Cardiac fibroblast (primary cell): ENCODE measurements at places on chromosomes 7 and 10.

DNA sequence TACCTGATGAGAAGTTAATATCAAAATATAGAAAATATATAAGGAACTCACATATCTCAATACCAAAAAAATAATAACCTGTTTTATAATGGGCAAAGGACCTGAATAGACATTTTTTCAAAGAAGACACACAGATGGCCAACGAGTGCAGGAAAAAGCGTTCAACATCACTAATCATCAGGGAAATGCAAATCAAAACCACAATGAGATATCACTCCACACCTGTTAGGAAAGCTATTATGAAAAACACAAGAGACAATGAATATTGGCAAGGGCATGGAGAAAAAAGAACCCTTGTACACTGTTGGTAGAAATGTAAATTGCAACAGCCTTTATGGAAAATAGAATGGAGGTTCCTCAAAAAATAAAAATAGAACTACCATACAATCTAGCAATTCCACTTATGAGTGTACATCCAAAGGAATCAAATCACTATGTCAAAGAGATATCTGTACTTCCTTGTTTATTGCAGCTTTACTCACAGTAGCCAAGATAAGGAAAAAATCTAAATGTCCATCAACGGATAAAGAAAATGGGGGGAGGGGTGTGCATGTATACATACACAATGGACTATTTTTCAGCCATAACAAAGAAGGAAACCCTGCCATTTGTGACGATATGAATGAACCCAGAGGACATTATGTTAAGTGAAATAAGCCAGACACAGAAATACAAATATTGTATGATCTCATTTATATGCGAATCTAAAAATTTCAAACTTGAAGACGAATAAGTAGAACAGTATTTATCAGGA, 3.6 kb upstream of the ALOX5 start:
- no peak for DNase-seq

- DNase-seq, result no peak
These were observed 26.1 kb upstream of the BHLHA15 start for GRCh38 chr7:98185101-98185500.

GRCh38 chr10:85510682-85511081, 855.9 kb downstream of the GRID1 start:
- DNase-seq, result no peak

DNA sequence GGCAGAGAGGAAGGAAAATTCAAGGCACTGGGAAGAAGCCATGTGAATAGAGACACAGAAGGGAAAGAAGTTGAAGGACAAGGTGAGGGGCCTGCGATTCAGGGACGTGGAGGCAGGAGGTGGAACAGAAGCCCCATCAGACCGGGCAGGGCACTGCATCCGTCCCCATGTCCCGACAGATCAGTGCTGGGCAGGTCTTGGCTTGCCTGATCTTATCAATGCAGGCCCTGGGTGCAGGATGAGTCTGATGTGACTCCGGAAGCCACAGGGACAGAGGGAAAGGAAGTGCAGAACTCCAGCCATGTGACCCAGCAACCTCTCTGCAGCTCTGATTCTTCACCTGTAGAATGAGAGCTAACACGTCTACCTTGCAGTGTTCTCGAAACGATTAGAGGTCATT, 136.2 kb upstream of the CTBP2 start:
- no peak for DNase-seq

DNA sequence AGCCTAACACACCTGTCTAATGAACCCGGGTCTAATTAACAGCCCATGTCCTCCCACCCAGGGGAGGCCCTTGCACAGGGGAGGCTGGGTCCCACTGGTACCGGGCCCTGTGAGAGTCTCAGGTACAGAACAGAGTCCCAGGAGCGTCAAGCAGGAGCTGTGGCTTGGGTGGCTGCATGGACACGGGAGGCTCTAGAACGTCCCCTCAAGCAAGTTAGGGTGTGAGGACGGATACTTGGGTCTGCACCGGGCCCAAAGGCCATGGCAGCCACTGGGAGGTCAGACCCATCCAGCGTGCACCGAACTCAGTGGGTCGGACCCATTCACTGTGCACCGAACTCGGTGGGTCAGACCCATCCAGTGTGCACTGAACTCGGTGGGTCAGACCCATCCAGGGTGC, 309.7 kb downstream of the DNAJB6 start:
- no peak for DNase-seq

DNA sequence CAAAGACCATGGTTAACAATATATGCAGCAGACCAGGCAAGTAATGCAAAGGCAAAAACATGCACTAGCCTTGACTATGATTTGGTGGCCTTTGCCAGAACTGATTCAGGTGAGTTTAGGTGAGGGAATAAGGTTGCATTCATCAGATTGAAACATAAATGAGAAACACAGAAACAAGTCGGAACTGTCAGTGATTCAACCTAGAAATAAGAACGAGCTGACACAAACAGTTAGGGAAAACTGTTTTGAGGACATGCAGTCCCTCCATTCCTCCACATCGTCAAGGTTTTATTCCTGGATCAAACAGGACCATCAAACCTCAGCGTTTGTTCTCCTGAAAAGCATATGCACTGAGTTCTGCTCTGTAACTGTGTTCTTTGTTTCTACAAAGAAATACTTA, 1.8 kb downstream of the ZNF248 start:
- DNase-seq, result no peak

DNA sequence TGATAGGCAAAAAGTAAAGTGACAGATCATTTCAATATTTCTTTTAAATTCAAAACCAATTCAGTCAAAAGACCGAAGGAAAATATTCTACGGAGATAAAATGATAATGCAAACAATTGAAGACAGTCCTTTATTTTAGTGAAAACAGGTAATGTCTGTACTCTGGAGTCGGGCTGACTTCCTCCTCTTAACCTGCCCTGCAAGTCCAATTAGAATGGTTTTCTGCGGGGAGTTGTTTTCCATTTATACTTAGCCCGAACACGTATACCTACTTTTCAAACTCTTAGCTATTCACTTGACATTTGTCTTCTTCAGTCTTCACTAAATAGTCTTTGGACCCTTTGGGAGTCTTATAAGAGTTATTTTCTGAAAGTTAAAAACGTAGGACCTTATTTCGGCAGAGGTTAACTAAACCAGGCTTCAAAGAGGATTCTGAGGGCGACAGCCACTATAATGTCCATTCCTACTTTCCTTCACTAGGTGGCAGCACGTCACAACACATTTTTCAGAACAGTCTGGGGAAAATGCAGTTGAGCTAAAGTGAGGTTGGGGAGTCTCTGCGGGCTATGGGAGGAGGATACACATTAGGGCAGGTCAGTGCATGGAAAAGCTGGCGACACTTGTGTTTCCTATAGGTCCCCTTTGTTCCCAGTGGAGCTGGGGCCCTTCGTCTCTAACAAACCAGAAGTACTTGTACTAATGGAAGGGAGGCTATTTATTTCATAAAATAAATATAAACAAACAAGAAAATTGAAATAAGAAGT, 472.0 kb downstream of the KCNMA1 start:
- DNase-seq, result peak; percentile 69

- DNase-seq, result no peak
These were observed 315.3 kb upstream of the PLXDC2 start for GRCh38 chr10:19500959-19501358.

GRCh38 chr7:833601-834258, 1.5 kb downstream of the SUN1 start:
- no peak for DNase-seq

DNA sequence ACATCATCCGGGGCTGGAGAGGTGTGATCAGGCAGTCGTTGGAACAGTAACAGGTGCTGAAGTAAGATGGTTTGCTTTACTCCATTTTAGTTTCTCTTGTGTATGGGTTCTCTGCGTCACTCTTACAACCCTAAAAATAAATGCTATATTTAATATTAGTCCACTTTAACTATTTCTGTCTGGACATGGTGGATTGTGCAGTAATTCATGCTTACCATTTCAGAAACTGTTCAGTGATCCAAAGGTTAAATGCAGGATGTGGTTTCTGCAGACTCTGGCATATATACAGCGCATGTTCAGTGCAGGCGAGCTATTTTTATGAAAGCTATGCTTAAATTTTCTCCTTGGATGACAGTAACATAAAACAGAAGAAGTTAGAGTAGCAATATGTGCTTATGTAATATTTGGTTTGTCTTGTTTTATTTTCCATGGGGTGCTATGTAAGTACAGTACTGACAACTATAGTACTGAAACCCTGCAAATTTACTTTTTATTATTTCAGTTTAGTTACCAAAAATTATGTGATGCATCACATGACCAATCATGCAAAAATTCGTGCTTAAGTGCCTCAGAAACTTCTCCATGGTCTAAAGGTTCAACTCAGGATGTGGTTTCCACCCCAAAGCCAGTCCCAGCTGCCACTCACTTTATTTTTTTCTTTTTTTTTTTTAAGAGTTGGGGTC, 46.6 kb upstream of the GRID1 start:
- DNase-seq, result peak; percentile 60

GRCh38 chr7:7959979-7960670, 8.5 kb upstream of the GLCCI1 start:
- no peak for DNase-seq

DNA sequence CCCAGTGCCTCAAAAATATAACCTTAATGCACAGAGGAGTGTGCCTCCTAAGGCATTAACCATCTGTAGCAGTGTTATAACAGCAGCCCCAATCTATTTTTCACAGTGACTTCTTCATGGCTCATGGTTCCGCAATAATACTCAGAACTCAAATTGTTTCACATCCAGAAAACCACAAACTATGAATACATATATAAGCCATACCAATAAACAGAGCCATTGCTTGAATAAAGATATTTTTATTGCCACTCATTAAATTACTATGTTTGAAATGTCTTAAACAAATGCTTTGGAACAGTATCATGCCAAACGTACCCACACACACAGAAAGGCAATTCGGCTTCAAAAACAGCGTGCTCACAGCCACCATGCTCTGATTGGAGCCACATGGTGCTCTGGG, 629.3 kb upstream of the NRP1 start:
- DNase-seq, result no peak

DNA sequence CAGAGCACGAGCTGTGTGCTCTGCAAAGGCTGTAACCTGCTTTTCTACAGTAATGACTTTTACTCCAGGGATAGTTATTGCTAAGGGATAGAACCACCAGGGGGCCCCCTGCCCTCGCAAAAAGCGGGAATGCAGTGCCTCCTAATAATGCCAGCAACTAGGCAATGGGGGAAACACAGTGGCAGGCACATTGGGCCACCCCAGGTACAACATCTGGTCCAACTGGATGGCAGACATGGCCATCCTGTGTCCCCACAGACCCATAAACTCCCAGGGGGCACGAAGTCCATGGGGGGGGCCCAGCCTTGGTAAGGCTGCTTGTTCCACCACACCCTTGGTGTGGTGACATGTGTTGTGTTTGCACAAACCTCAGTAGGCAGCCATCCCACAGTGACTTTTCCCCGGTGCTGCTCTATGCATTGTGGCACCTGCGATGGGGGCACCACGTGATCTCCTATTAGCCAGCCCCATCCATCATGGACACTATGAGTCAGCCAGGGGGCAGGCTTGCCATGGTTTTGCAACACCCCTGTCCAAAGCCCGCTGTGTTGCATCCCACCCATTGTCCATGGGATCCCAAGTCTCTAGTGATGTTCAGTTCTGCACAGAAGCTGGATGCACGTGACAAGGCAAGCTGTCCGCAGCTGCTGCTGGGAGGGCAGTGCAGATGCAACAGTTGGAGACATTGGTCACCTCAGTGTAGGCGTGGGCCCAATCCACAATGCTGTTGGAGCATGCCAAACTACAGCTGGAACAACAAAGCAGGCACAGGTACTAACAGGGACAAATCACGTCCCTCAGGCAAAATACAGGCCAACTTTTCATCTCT, 84.0 kb downstream of the ANLN start:
- DNase-seq, result peak; percentile 59

DNA sequence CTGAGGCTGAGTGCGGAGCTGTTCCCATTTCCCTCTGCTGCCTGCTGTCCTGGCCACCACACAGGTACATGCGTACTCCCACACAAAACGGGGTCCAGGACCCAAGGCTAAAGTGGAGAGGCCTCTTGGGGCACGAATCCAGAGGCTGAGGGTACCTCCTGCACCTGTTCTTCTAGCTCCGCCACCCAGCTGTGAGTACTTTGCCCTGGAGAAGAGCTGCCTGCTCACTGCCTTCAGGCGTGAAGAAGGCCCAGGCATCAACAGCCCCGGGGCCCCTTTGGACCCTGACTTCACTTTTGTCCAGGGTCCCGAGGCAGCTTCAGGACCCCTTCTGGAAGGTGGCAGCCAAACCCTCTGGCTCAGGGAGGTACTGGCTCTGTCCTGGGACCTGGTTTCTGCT, 88.6 kb downstream of the HIF1AN start:
- DNase-seq, result no peak

DNA sequence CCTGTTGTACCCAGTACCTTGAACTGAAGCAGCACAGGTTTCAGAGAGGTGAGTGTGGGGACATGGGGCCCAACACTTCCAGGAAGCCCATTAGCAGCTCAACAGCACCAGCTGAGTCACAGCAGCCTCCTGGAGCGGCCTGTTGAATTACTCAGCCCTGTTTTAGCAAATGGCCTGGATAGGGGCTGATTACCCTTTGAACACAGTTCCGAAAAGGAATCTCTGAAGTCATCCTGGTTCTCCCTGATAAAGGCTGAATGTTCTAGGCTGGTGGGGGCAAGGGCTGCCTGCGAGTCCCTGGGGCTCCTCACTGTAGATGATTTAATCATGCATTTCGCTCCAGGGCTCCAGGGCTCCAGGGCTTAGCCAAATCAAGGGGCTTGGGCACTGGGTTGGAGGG, 287.5 kb downstream of the GRID1 start:
- DNase-seq, result no peak

DNA sequence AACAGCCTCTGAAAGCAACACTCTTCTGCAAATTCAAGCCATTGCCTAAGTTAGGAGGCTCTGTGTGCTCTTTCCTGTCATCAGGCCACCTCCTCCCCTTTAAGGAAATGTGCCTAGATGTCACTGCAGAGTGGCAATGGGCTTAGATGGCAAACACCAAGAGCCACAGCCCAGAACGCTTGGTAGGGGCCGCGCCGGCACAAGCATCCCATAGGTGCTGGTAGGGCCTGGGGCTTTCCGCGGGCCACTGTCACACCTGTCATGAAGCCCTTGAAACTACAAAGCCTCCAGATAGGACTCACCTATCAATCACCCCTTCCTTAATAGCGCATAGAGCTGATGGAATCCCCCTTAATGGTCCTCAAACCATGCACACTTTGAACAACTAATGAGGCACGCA, 299.9 kb downstream of the GRID1 start:
- no peak for DNase-seq

DNA sequence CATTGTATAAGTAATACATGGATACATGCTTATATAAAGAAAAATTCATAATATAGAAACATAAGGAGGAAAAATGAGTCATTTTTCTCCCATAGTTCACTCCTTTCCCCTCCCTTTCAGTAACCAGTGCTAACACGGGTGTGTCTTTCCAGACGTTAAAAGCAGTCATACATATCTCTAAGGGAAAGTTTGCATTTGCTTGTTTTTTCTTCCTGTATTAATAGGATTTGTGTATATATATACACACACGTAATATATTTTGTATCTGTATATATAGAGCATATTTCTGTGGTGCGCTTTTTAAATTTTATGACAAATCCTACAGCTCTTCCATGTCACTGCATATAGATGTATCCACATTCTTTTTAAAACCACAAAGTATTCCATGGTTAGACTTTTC, 78.8 kb downstream of the RALA start:
- DNase-seq, result no peak
